ENCODE measurements at places on chromosomes 5 and 9.

DNA sequence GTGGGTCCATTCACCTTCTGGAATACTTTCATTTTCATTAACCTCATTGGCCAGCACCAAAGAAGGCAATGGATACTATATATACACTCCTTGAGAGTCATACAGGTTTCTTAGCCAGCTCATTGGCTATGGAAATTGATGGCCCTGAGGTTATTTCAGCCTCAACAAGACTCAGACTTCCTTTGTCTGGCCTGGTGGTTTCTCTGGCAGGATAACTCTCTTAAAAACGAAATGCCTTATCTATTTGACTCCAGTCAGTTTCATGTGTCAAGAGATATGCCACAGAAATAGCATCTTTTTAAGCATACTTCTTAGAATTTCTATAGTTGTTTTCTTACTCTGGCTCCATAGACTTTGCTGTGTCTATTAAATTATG, 28.9 kb downstream of the CDH9 start:
- ATAC-seq, result no peak

- no peak for ATAC-seq
Measured at GRCh38 chr9:85743275-85744128, 1.7 kb upstream of the AGTPBP1 start.

- peak; percentile 69 for ATAC-seq
Measured at GRCh38 chr9:104765138-104765537, 1.2 kb downstream of the NIPSNAP3B start.

GRCh38 chr9:37301042-37301853, 121.2 kb upstream of the GRHPR start:
- no peak for ATAC-seq

GRCh38 chr9:7828334-7828733, 28.8 kb upstream of the DMAC1 start:
- no peak for ATAC-seq

DNA sequence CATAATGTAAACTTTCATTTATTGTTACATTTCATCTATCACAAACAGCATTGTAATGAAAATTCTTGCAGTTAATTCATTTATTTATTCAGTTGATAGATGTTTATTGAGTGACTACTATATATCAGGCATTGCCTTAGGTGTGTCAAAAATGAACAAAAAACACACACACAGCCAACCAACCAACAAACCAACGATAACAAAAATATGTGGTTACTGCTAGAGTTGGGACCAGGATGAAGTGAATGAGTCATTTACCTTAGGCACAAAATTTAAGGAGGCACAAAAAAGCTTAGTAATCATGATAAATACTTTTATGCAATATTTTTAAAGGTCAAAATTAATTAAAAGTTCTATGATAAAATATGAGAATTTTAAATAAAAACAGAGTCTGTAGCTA, 223.4 kb downstream of the CSNK1G3 start:
- no peak for ATAC-seq

GRCh38 chr5:139131465-139131864, 66.7 kb downstream of the SIL1 start:
- peak; percentile 49 for ATAC-seq

DNA sequence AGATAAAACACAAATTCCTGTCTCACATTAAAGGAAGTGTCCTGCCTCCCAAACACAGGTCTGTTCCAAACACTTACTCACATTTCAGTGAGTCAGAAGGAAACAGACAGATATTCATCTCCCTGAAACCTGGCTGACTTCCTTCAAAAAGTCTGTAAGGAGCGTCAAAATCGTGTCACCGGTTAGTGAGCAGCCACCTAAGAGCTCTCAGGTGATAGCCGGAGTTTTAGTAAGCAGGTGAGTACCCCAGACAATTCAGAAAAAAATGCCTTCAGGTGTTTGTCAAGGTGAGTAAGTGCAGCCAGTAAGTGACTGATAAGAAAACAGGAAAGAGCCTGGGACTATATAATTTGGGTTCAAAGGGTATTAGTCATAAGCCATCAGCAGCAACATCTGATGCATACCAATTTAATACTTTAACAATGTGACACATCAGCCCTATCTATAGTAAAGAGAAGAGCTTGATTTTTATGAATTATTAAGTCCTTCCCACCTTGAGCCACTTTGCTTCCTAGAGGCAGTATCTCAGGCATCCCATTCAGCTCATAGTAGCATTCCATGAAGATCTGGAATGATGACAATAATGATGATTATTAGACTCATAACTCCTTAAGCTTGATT, 1.3 kb upstream of the ITGA2 start:
- ATAC-seq, result no peak

DNA sequence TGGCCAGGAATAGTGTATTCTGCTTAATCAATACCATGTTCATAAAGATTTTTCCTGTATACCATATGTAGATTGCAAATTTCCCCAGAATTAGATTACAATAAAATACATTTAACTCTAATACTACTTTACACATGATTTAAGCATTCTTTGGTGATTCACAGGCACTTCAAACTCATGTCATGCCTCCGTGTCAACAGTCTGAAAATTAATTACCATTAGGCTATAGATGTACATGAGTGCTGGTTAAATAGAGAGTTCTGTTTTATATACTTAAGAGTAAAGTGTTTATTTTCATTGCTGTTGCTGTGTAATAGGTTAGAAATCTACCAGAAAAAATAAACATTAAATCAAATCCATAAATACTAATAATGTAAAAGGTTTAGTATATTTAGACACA, 159.8 kb downstream of the ZSWIM6 start:
- ATAC-seq, result no peak

DNA sequence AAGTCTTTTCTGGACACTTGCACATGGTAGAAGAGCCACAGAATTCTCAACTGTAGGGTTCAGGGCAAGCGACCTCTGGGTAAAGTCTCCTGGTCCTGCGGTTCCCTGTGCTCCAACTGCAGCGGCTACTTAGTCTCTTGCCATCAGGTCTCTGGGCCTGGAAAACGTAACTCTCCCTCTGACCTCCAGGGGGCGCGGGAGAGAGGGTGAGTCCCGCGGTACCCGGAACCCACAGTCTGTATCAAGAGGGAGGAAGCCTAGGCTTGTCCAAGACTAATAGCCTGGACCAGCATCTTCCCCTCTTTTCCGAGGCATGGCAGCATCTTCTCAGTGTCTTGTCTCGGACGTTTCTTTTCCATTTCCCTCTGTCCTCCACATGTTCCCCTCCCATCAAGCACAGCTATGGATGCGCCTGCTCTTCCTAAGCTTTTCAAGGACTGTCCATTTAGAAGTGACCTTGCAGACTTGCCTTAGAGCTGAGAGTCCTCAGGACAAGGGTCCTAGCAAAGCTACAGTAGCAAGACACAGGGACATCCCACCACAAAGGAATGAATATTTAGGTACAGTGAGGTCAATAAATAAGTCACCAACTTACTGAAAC, 59.3 kb downstream of the FSTL4 start:
- ATAC-seq, result peak; percentile 35

GRCh38 chr5:131848662-131849061, 51.8 kb upstream of the FNIP1 start:
- no peak for ATAC-seq

- no peak for ATAC-seq
Measured at GRCh38 chr5:14771189-14771588, 100.4 kb downstream of the ANKH start.

DNA sequence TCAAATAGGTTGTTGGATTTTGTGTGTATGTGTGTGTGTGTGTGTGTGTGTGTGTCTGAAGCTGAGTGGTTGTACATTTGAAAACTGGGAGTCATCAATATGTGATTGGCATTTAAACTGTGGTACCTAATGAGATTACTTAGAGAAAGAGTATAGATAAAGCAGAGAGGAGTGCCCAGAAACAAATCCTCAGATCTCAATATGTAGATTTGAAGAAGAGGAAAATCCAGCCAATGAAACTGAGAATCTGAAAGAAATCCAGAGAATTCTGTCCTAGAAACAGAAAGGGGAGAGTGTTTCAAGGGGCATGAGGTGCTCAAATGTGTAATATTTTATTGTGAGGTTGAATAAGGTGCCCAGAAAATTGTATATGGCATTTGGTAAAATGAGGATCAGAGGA, 66.2 kb downstream of the CCDC192 start:
- ATAC-seq, result no peak

GRCh38 chr9:76136986-76137385, 246.5 kb downstream of the PCSK5 start:
- ATAC-seq, result no peak

DNA sequence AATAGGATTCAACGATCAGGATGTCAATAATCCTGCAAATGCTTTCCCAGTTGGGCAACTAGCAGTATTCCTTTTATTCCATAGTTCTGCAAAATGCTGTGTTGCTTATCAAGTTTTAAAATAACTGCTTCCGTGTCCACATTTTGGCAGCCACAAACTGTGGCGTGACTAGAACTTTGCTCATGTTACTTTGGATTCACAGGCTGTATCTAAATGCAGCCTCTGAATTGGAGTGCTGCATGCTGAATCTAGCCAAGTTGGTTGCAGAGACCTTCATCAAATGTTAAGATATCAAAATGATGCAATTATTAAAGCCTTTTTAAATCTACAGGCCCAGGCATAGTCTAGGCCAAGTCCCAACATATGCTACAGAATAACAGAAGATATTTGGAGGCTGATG, 249.2 kb downstream of the NR2F1-AS1 start:
- no peak for ATAC-seq

DNA sequence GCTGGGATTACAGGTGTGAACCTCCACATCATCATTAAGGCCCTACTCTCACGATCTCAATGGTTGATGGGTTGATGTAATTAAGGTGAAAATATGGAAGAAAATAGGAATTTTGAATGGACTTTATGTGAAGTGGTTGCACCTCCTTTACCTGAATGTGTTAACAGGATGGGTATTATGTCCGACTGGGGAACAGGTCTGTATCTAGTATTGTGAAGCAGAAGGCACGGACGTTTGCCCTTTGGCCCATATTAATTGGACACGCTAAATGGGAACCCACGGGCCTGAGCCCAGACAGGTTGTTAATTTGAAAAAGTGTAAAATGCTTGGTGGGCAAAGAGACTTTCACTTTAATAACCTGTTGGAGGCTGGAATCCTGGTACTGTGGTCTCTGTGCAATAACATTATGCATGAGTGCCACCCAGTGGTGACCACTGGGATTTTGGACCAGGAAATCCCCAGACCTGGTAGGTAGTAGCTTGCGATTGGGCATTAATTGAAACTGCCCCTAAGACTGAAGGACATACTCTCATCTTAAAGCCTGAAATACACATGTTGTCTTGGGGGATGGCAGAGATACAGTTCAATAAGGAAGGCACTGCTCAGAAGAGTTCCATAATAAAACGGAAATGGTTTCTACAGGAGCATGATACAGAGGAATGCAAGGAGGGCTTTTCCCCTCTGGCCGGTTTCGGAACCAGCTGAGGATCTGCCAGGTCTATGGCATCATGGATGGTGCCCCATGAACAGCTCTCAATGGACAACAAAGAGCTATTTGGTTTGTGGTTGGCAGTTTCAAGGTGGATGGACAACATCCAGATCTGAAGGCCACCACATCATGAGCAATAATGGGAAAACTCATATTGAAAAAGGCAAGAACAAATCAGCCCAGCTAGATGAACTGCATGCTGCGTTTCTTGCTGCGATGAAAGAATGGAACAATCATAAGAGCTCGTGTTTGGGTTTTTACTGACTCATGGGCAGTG, 26.2 kb upstream of the BICD2 start:
- peak; percentile 90 for ATAC-seq

DNA sequence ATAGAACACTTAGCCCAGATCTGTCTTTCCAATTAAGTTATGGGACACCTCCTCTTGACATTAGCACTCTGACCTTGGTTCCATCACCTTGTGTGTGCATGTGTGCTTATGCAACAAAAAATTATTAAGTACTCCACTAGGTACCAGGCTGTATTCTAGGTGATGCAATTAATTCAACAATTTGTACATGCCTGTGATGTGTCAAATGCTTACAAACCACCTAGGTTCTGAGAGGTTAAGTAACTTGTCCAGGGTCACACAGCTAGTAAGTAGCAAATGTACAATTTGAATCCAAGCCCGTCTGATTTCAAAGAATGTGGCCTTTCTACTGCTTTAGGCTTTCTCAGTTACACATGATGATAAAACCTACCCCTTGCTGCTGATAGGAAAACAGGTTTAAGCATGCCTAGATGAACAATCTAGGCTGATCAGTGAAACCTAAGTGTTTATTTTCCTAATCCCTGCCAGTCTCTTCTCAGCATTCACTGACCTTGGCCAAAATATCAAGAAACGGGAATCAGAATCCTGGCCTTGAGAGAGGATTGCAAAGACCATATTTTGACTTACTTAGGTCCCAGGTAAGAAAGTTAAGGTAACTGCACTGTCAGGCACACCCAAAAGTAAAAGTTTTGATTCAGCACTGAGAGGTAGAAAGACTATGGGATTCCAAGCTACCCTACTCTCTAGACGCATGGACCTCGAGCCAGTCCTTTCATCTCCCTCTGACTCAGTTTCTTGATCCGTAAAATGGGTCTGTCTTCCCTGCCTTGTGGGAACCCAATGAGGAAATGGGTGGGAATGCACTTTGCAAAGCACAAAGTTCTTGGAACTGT, 1.0 kb downstream of the TBC1D2 start:
- no peak for ATAC-seq

DNA sequence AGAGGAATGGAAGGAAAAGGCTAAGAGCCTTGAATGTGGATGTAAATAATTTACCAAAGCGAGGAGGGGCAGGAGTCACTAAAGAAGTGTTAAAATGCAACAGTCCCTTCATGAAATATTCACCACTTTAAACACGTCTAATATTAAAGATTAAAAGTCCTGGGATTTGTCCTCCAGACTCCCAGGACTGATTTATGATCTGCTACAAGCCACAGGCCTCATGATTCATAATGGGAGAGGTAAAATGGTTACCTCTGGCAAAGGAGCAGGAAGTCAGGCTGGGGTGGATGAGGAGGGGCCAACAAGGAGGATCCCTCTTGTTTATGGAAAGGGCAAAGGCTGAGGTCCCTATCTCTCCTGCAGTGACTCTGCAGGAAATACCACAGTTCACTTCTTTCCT, 292.4 kb downstream of the TRIM32 start:
- peak; percentile 37 for ATAC-seq

GRCh38 chr9:93730648-93731047, 154.3 kb downstream of the PHF2 start:
- ATAC-seq, result no peak

DNA sequence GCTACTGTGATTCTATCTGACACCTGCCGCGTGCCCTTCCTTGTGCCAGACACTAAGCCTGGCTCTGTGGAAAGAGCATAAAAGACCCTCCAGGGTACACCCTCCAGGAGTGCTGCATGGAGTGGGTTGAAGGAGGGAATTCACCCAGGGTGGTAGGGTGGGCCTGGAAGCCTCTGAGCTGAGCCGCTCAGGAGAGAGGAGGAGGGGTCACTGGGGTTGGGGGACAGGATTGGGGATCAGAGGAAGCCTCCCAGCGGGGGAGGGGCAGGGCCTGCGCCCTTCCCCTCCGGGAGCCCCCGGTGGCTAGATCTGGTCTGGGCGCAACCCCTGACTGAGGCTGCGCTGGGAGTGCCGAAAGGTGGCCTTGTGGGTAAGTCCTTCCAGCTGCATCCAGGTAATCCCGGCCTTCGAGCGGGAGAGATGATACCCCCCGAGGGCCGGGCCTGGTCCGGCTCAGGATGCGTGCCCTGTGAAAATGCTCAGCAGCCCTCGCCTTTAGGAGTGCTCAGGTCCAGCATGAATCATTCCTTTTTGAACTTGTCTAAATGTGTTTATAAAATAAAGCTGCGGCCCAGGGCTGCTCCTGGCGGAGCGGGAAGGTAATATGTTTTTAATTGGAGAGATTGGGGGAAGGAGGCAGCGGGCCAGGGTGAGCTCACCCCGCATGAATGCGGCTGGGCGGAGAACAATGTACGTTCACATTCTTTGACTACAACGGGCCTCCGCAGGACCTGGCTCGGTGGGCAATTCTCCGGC, 118.1 kb upstream of the SMIM23 start:
- ATAC-seq, result peak; percentile 41

GRCh38 chr5:122757285-122757684, 17.6 kb upstream of the SNX2 start:
- ATAC-seq, result no peak
